ENCODE measurements at places on chromosomes 11 and 22.

- no peak for DNase-seq
Measured at GRCh38 chr11:130241713-130242112, 73.0 kb downstream of the ZBTB44 start.

DNA sequence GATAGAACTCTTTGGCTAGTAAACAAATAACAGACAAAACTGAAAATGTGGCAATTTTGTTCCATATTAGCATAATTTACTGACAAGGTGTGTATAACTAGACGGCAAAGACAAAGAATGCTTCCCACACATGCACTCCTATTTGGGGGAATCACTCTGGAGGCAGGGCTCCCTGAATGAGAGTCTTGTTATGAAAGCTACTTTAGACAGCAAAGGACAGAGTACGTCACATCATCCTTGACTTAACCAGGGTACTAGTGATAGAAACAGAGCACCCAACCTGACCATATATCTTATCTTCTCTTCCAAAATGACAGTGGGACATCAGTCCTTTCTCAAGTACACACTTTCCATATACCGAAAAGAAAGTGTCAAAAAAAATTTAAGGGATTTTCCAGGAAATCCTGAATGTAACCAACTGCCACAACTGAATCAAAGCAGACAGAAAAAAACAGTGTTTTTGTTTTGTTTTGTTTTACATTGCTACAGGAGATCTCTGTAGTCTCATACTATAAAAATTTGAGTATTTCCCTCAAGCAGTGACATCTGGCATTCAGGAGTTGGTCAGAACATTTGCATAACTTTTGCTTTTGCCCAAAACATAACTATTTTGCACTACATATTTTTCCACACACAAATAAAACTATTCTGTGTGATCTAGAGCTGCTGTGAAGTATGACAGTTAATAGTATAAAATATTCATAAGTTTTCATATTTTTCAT is 98.9 kb downstream of the ARHGAP20 start:
- DNase-seq, result no peak

GRCh38 chr11:76666408-76666807 is 4.1 kb downstream of the LRRC32 start:
- no peak for DNase-seq

GRCh38 chr11:2677127-2677526 is 22.7 kb downstream of the KCNQ1OT1 start:
- DNase-seq, result no peak

- DNase-seq, result peak; percentile 26
Measured at GRCh38 chr11:95154514-95154913, 64.9 kb downstream of the ENDOD1 start.

DNA sequence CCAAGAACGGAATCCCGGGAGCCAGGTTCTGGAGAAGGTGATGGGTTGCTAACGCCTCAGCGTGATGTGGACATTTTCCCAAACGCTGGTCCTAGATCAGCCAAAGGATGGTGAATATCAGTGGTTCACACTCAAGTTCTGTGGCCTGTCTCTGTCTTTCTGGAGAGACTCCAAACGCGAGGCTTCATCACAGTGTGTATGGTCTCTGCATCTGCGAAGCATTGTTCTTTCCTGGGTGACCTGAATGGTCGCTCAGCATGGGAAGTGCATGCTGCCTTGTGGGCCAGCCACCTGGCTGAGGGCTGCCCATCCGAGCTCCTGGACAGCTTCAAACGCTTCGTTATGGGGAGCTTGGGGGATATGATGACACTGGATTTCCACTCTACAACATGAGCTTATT is 810.0 kb downstream of the TBC1D22A start:
- DNase-seq, result no peak

DNA sequence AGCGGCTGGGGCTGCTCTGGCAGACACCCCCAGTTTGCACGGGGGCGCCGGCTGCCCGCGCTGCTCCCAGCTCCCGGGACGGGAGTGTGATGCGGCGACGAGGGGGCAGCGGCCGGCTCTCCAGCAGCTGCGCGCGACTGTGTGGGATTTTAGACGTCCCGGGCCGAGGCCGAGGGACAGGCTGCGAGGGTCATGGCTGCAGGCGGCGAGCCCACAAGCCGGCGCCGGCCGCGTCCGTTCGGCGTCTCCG is 159 bp downstream of the FZD4 start:
- no peak for DNase-seq

DNA sequence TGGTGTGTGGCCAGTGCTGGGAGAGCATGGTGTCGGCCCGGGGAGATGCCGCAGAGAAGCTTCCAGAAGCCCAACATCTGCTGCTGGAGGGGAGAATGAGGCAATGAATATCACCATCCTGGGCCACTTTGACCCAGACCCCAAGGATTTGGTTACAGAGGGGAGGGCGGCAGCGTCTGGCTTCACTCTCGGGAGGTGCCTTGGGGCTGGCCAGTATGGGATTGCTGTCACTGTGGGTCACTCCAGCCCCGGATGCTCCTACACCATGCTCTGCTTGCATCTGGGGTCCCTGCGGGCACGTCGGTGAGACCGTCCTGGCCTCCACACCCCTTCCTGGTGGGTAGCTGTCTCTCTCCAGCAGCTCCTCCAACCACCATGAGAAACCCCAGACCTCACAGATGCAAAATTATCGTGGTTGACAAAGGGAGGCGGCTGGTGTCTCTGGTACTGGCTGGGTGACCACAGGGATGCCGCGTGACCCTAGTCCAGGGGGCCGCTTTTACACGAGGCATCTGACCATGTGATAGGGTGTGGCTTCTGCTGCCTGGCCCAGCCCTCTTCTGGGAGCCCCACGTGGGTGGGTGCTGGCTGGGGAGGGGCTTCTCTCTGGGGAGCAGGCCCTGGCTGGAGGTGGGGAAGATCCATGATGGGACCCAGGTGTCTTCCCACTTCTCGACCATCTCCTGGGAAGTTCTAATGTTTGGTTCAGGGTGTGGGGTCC is 5.7 kb downstream of the KCNQ1 start:
- no peak for DNase-seq

- peak; percentile 84 for DNase-seq
Measured at GRCh38 chr11:57800444-57801182, 39.0 kb downstream of the CTNND1 start.

- no peak for DNase-seq
Measured at GRCh38 chr11:27166130-27166529, 125.5 kb downstream of the BBOX1 start.

DNA sequence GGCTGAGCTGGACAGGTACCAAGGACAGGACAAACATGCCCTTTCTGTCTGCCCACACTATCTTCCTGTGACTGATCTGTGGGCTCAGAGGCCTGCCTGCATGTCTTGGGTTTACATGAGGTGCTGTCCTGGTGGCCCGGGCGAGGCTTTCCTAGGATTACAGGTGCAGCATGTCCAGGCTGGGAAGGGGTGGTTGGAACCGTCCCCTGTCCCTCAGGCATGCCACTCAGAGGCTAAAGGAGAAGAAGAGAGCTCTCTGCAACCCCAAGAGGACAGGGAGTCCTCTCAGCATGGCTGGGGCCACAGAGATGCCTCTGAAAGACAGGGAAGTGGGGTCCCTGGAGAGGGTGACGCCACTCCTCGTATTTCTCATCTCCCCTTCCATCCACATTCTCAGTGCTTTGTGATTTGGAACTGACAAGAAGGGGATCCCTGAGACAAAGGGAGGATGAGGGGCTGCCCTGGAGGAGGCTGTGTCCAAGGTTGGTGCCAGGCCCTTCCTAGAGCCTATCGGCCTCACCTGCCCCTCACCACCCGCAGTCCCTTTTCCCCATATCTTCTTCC is 64.6 kb upstream of the LMO1 start:
- DNase-seq, result no peak

GRCh38 chr22:21933910-21934309 is 18.7 kb downstream of the PPM1F start:
- no peak for DNase-seq

GRCh38 chr22:23984430-23984829 is 4.5 kb downstream of the GSTT2 start:
- DNase-seq, result no peak

- DNase-seq, result no peak
Measured at GRCh38 chr11:11252403-11252802, 100.6 kb downstream of the CSNK2A3 start.

- no peak for DNase-seq
Measured at GRCh38 chr11:57205041-57205641, 23.4 kb downstream of the LRRC55 start.

- no peak for DNase-seq
Measured at GRCh38 chr11:117199053-117199915, at the start of gene TAGLN. TSS of gene TAGLN (plus strand) at chr11:117199370. CDS start at chr11:117203014, 3,644 bp downstream.

GRCh38 chr11:86692317-86692716 is 19.9 kb upstream of the ME3 start:
- DNase-seq, result no peak

GRCh38 chr11:39345834-39346442 is 2113.5 kb downstream of the LRRC4C start:
- DNase-seq, result peak; percentile 64

DNA sequence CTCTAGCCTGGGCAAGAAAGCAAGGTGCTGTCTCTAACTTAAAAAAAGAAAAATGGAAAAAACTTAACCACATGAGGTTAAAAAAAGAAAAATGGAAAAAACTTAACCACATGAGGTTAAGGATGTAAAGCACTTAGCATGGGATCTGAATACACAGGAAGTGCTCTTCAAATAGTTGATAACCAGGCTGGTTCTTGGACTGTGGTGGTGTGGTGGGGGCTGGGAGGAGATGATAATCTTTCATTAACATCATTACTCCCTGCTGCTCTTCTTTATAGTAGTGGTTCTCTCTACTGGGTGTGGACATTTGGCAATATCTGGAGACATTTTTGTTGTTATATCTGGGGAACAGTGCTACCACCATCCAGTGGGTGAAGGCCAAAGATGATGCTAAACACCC is 88.4 kb downstream of the TTC17 start:
- DNase-seq, result no peak

GRCh38 chr11:66240781-66241136 is 27.7 kb upstream of the RAB1B start:
- DNase-seq, result no peak
